Left lung (tissue), 14 donors: ENCODE measurements at places on chromosomes 13 and 19. TPM values are rescaled to one million over a fixed set of nuclear protein-coding genes. Genes with fewer than 3 reads are reported as not detected.

The SKA3 gene
- 4.8 TPM for total RNA-seq

The RNF225 gene
- total RNA-seq, result 1.9 TPM

The HS6ST3 gene
- 0.03 TPM for total RNA-seq

The CARS2 gene
- 79.8 TPM for total RNA-seq

DNA sequence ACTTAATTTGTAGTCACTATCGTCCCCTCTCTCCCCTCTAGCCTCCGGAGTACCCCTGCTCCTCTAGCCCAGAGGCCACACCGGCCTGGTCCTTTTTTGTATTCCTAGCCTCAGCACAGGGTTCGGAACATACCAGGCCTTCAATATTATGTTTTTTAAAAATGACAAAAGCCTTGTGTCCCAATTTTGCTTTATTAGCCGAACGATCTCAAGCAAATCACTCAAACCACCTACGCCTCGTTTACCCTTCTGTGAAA lies 463 bp upstream of the POMP start:
- H3K27me3 ChIP-seq, result no peaks in the 10 kb centered on the region
- no peaks in the 10 kb centered on the region for H3K36me3 ChIP-seq
- H3K27ac ChIP-seq, result peak overlapping the region; percentile 90
- no peak for DNase-seq
- peak overlapping the region; percentile 87 for H3K4me3 ChIP-seq

DNA sequence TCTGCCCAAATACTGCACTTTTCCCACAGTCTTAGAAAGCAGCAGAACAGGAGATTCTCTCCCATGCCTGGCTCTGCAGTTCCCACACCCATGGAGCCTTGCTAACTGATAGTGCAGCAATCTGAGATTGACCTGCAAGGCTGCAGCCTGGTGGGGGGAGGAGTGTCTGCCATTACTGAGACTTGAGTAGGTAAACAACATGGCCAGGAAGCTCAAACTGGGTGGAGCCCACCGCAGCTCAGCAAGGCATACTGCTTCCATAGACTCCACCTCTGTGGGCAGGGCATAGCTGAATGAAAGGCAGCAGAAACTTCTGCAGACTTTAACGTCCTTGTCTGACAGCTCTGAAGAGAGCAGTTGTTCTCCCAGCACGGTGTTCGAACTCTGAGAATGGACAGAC lies 358.5 kb upstream of the PCDH9 start:
- H3K4me1 ChIP-seq, result no peaks in the 10 kb centered on the region
- H3K4me3 ChIP-seq, result no peak overlapping the region
- H3K27ac ChIP-seq, result no peak overlapping the region
- H3K27me3 ChIP-seq, result no peaks in the 10 kb centered on the region

GRCh38 chr13:25803641-25804040 lies 248.2 kb downstream of the SHISA2 start:
- H3K36me3 ChIP-seq, result no peaks in the 10 kb centered on the region
- H3K4me1 ChIP-seq, result no peaks in the 10 kb centered on the region
- H3K4me3 ChIP-seq, result no peak overlapping the region

GRCh38 chr19:6564393-6564792 lies 26.6 kb downstream of the CD70 start:
- no peaks in the 10 kb centered on the region for H3K4me1 ChIP-seq
- H3K36me3 ChIP-seq, result no peaks in the 10 kb centered on the region
- no peak for DNase-seq
- no peak overlapping the region for H3K4me3 ChIP-seq
- H3K27ac ChIP-seq, result no peak overlapping the region
- H3K27me3 ChIP-seq, result peaks cover 19% of the 10 kb centered on the region

GRCh38 chr13:79483086-79483706 lies 2.2 kb downstream of the NDFIP2 start:
- no peaks in the 10 kb centered on the region for H3K36me3 ChIP-seq
- H3K4me1 ChIP-seq, result peaks cover 31% of the 10 kb centered on the region
- no peaks in the 10 kb centered on the region for H3K27me3 ChIP-seq
- H3K27ac ChIP-seq, result no peak overlapping the region
- no peak overlapping the region for H3K4me3 ChIP-seq
